Activated gamma-delta T cell treated with anti-CD3 and anti-CD28 coated beads, Interleukin-2, amount 50 U/mL, for 16 hours (primary cell): ENCODE measurements at places on chromosomes 2 and 18.

DNA sequence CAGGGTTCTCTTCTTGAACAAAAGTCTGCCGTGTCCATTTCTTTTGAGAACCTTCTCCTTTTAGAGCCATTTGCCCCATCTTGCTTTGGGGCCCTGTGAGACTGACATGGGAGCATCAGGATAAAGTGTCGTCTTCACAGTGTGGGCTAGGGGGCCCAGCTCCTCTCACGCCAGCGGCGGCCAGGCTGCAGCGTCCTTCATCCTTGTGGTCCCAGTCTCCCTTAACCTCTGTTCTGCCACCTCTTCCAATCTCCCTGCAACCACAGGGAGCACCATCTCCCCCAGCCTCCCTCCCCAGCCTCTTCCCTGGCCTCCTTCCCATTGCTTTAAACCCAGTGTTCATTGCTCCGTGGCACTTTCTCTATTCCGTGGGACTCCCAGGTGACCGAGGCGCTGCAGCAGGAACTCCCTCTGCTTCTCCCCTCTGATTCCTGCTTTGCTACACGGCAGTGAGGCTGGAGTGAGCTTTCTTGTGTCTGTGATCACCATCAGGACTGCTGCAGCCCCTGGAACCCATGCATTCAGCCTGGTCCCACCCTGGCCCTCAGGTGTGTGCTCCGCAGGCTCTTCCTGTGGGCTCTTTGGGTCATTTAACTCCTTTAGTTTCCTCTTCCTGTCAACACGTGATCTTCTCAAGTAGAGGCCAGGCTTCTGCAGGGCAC is 234.1 kb downstream of the MYT1L start:
- DNase-seq: no peak

- no peak for DNase-seq
Observed at GRCh38 chr2:226352941-226353560, 446.6 kb downstream of the IRS1 start.

DNA sequence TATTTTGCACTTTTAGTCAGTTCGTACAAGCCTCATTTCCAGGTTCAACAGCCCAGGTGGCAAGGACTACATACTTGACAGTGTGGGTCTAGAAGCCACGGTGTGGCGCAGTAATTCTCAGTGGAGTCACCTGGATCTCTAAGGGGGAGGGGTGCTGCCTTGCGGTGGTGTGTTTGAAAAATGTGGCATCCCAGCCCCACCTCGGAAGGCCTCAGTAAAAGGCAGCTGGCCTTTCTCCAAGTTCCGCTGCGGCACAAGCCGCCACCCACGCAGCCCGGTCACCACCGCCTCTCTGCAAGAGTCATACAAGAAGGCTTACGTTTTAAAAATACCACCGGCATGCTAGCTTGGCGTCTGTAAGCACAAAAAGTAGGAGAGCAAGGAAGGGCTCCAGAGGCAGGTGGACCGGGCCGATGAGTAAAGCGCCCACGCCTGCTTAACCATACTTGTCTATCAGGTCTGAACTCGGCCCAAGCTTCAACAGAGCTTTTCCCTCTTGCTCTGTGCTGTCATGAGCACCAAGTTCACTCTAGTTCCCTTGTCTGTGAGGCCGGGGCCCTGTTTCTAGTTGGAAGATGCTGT is 49.5 kb downstream of the SPRED2 start:
- peak; percentile 78 for DNase-seq

DNA sequence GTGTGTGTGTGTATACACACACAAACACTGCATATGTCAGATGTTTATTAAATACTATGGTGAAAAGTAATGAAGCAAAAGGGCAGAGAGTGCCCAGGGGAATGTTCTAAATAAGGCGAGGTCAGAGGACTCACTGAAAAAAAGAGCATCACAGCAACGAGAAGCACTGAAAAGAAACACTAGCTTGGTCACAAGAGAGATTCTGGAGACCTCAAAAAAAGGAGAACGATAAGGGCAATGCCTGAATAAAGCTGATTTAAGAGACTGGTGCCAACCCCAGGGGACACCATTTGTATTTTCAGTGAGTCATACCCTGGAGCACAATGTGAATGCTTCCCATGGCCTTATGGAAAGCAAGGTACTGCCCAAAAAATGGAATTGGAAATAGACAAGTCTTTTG is 14.5 kb downstream of the SLC40A1 start:
- DNase-seq: no peak

GRCh38 chr18:34742891-34743341 is 32.8 kb downstream of the DTNA start:
- no peak for DNase-seq

DNA sequence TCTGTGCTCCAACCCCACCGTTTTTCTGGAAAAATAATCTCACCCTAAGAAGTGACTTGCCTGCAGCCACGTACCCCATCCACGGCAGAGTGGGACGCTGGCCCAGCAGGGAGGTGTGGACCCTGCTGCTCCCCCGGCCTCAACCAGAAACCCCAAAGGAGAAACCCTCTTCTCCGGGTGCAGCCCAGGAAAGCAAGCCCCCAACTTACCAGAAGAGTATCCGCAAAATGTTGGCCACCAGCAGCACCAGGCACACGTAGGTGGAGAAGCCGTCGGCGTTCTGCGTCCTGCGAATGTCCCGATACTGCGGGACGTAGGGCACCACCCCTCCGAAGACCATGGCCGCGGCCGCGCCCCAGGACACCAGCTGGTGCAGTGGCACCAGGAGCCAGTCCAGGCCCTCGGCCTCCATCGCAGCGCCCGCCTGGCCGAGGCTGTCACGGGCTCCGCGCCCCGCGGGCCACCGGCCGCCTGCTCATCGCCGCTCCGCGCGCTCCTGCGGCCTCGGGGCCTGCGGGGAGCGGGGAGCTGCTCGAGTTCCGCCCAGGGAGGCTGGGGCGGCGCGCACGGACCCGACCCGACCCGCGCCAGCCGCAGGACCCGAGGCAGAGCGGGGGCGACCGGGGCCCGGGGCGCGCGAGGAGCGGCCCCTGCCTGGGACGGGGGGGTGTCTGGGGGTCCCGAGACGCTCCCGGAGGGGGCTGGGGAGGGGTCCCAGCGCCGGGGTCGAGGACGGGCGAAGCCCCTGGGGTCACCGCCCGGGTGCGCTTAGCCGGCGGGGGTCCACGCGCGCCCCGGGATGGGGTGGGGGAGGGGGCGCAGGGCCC is 725 bp downstream of the SLC66A2 start:
- DNase-seq: no peak

- DNase-seq: no peak
Observed at GRCh38 chr2:189254268-189254883, 74.8 kb upstream of the COL5A2 start.

DNA sequence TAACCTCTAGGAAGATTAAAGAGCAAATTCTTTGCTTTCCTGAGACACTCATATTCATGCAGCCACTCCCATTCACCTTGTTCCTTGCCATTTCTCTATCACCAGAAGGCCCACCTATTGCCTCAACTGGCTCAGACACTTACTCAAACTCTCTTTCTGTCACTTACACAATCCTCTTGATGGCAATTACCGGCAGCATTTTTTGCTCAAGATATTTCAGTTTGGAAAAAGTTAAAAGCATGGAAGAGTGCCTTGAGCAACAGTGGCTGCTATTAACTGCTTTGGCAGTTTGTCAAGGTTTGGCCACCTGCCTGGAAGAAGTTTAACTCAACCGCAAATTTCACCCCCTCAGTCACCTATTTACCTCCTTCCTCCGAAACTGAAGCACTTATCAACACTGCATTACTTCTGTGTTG is 1104.0 kb upstream of the PIK3C3 start:
- DNase-seq: no peak

- DNase-seq: no peak
Observed at GRCh38 chr2:69483696-69484095, 46.5 kb upstream of the NFU1 start.

DNA sequence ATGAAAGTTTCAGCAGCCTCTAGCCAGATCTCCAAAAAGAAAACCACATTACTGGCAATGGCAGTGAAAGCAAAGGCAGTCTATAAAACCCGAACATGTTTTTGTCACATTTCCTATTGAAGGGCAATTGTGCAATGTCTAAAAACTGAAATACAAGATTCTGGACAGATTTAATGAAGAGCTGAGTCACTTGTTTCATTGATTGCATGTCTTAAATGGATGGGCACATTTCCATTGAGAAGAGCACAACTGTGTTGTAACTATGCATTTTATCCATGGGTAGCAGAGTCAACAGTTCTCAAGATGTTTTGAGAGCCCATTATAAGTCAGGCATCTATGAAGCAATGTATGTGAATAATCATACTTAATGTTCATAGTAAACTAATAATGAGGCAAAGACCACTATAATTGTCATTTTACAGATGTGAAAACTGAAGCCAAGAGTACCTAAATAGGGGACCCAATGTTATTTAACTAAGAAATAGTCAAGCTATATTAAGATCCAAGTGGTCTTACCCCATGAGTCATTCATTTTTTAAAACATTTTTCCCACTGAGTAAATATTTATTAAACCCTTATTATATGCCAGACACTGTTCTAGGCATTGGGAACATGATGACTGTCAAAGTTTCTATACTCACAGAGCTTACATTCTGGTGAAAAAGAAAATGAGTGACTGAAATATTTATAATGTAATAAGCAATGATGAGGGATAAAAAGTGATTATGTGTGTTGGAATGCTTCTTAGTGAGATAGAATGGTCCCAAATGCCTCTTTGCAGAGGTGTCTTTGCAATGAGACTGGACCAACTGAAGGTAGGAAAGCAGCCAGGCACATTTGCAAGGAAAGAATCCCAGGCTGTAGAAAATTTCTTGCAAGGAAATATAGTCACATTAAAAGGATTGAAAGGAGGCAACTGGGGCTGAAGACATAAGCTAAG is 818.9 kb upstream of the ACVR2A start:
- DNase-seq: no peak

DNA sequence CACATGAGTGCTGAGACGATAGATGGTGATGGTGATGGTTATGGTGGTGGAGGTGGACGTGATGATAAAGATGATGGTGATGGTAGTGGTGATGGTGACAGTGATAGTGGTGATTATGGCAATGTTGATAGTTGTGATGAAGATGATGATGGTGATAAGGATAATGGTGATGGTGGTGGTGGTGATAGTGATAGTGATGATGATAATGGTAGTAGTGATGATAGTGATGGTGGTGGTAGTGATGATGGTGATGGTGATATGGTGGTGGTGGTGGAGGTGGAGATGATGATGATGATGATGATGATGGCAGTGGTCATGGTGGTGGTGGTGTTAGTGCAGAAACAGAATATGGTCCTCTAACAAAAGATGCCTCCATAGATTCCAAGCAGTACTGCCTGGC is 10.3 kb downstream of the ANTXR1 start:
- no peak for DNase-seq

- no peak for DNase-seq
Observed at GRCh38 chr2:147002256-147002655, 842.6 kb upstream of the ACVR2A start.

GRCh38 chr2:141586985-141587384 is 543.8 kb downstream of the LRP1B start:
- DNase-seq: no peak

- no peak for DNase-seq
Observed at GRCh38 chr2:174327021-174327840, 7.5 kb upstream of the SP9 start.

DNA sequence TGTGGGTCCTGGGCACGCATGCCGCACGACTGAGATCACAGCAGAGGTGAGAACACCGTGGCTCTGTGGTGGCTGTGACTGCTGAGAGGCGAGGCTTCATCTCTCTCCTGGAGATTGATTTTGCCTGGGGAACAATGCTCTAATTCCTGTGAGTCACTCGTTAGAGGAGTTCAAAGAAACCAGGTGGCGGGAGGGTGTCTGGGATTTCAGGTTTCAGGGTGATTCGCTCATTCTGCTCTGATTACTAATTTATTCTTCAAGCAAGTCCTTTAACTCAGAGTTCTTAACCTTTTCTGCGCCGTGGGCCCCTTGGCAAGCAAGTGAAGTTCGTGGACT is 56.3 kb downstream of the GLI2 start:
- no peak for DNase-seq

GRCh38 chr18:3230401-3231334 is 10.9 kb upstream of the MYOM1 start:
- DNase-seq: no peak

DNA sequence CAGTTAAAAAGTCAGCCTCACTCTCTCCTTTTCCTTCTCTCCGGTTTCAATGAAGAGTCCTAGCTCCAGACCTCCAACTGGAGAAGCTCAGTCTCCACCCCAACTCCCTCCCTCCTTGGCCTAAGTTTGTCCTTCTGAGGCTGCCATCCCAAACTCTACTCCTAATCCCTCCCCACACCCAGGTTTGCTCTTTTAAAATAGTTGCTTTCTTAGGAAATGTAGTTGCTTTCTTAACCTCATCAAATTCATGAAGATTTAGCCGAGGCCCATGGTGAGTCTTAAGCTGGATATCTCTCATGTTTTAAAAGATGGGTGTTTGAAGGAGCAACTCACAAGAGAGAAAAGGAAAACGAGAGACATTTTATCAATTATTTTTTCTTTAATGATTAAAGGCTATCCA is 937 bp upstream of the LANCL1 start:
- no peak for DNase-seq

- DNase-seq: no peak
Observed at GRCh38 chr2:136628490-136628889, 136.9 kb upstream of the THSD7B start.

DNA sequence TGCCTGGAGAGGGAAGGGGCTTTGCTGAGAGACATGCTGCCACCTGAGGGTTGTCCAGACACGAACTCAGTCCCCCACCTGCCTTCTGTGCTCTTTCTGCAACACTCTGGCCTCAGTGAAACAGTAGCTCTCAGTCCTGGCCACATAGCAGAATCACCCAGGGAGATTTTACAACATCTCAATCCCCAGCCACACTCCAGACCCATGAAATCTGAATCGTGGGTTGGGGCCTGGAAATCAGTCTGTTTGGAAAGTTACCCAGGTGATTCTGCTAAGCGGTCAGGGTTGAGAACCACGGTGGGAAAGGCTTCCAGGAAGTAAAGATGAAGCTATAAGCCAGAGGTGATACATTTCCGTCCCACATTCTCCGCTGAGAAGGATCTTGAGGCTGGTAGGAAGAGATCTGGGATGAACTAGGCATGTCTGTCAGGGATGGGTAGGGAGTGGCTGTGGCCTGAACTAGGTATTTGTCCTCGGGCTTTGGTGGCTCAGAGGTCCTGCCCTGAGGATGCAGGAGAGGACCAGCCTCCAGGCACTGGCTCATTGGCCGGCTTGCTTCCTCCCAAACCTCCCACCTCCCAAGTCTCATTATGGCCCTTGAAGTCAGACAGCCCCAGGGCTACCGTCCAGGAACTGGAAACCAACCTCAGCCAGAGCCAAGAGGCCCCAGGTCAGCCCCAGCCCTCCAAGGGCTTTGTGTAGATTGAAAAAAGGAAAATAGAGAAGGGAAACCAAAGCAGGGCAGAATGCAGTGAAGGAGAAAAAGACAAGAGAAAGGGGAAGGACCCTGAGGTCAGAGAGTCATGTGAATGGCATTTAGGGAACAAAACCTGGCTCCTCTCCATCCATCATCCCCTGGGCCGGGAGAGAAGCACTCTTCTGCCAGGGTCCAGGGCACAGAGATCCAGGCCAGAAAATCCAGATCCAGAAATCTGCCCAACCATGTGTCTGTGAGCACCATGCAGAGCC is 119.6 kb downstream of the ZFP36L2 start:
- no peak for DNase-seq
